NCI-H2081 (cell line): ENCODE measurements at places on chromosomes 1 and 21.

- DNase-seq, result peak; percentile 25
These were observed 33.9 kb upstream of the CAMK1G start for GRCh38 chr1:209549443-209550205.

- no peak for DNase-seq
These were observed 38.9 kb upstream of the MAP10 start for GRCh38 chr1:232766241-232766890.

- DNase-seq, result no peak
These were observed 21.3 kb upstream of the MNDA start for GRCh38 chr1:158809862-158810261.

DNA sequence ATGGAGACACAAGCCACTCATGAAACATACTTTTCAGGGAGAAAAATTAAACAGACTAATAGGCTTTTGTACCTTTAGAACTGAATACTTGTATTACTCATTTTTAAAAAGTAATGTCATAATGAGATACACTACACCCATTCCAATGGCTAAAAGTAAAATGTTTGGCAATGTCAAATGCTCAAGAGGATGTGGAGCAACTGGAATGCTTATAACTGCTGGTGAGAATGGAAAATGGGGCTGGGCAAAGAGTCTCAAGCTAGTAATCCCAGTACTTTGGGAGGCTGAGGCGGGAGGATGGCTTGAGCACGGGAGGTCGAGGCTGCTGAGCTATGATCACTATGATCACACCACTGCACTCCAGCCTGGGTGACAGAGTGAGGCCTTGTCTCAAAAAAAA, 86.3 kb downstream of the NKAIN1 start:
- no peak for DNase-seq

DNA sequence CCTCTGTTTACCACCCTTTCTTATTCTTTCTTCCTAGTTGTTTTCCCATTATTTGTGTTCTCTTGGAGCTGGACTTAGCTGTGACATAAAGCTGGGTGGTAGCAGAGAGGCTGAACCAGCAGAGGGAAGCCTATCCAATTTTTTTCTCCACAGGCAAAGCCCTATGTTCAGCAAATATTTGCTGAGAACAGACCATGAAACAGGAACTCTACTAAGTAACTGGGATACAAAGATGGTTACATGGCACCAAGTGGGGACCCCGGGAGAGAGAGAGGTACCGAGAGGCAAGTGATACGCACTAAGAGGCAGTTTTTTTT, 6.6 kb downstream of the CFAP141 start:
- no peak for DNase-seq

DNA sequence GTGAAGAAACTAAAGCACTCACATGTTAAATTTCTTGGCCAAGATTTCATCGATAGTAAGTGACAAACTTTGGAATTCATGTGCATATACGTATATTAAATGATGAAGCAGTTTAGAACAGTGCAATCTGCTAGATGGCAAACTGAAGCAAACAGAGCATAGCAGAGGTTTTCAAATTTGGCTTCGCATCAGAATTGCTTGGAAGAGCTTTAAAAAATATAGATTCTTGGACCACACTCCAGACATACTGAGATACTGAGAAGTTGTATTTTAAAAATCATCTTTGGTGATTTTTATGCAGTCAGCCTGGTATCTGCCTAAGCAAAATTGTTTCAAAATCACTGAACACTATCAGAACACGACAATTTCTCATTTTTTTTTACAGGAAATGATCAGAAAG, 709.2 kb downstream of the PLA2G4A start:
- no peak for DNase-seq

DNA sequence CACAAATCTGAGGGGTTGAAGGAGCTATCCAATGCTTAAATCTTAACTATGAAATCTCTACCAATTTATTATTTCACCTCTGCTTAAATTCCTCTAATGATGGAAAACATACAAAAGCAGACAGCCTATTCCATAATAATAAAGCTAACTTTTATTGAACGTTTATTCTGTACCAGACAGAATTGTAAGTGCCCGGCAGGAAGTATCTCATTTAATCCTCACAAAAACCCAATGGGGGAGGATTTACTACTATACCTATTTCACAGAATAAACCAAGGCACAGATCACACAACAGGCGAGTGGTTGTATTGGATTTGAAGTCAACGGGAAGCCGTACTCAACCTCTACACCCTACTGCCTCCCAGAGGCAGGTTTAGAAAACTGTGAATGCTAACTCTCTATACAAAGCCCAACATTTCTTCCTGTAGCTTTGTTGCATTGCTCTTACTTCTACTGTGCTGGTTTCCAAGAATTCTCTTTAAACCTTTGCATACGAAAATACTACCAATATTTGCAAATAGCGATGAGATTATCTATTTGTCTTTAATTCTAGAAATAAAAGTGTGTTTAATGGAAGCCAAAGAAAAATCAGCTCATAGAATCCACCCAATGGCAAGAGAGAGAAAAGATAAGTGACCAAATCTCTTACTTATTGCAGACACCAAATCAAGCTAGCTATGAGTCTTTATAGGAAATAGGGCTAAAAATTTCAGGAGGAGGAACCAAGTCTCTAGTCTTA, 33.5 kb upstream of the C1orf53 start:
- peak; percentile 52 for DNase-seq

- DNase-seq, result no peak
These were observed 165.8 kb upstream of the PROX1 start for GRCh38 chr1:213821943-213822334.

DNA sequence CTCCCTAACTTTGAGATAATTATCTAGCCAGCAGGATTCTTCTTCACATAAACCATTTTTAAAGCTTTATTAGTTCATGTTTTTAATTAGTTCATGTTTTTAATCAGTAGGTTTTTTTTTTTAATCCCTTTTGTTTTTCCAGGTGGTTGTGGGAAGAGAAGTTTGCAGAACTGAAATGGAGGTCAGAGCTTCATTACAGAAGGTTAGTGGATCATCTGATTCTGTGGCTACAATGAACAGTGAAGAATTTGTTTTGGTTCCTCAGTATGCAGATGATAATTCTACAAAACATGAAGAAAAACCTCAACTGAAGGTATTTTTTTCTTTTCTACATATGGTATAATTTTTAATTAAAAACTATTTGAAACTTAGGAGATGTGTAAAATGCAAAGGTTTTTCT, 59.7 kb downstream of the RABGAP1L start:
- no peak for DNase-seq

DNA sequence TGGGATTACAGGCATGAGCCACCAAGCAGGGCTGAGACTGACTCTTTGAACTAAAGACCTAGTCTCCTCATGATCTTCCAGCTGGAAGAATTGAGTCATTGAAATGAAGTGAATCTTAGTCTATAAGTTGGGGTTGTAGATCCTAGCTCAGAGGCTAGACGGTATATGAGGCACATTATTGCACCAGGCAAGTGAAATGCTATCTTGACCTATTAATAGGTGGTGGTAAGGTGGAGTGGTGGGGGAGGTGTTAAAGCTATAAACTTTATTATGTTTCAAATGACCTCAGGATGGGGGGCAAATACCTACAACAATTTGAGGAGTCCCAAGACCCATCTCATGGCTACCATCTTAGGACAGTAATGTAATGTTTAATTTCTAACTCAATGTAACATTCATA, 36.8 kb upstream of the SLC16A1 start:
- DNase-seq, result no peak

- DNase-seq, result no peak
These were observed 3.8 kb upstream of the ZNF692 start for GRCh38 chr1:248862695-248862997.

- DNase-seq, result no peak
These were observed 25.3 kb upstream of the RAP1A start for GRCh38 chr1:111594306-111594693.

DNA sequence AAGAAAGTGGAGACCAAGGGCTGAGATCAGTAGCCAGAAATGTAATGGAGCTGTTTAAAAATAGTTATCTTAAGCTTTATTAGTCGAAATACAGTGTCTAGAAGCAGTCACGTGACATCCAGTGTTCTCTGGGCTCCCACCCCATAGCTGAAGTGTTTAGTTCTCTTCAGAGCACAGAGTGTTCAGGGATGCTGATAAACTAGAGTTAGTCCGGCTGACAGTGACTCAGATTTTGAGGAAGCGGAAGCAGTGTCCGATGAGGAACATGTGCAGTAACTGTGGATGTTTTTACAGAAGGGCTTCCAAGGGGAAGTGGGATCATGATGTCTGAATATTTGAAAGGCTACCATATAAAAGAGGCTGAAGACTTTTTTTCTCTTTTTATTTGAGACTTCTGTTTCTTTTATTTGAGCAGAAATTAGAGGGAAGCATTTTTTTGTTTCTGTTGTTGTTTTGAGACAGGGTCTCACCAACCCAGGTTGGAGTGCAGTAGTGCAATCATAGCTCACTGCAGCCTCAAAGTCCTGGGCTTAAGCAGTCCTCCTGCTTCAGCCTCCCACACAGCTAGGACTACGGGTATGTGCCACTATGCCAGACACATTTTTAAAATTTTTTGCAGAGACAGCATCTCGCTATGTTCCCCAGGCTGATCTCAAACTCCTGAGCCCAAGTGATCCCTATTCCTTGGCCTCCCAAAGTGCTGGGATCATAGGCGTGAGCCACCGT, 124.2 kb downstream of the GALNT2 start:
- DNase-seq, result no peak

DNA sequence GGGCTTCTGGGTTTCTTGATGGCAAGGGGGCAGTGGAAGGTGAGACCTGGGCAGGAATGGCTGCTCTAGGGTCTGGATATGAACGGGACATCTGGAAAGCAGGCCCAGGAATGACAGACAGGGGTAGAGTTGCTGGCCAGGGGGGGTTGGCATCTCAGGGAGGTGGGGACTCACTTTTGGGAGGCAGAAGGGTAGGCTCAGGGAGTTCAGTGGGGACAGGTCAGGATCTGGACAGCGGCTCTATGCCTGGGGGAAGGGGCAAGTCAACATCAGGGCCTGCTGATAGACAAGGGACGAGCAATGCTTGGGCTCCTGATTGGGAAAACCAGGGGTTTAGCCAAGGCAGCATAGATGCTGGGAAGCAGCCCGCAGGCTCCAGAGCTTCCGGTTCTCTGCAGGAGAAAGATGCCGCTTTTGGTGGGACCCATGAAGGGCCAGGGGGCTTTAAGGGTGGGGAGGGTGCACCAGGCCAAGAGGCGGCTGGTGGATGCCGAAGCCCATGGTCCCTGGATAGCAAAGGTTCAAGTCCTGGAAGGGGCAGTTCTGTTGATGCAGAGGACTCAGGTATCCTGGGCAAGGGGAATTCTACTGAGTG, 21.9 kb downstream of the IGFN1 start:
- no peak for DNase-seq

GRCh38 chr1:169383449-169383848, 15.5 kb downstream of the BLZF1 start:
- no peak for DNase-seq

- DNase-seq, result no peak
These were observed 109.8 kb downstream of the ELAVL4 start for GRCh38 chr1:50218344-50219120.

GRCh38 chr1:224338150-224338838, 8.3 kb upstream of the NVL start:
- DNase-seq, result no peak

GRCh38 chr1:81654147-81654546, 146.6 kb upstream of the ADGRL2 start:
- DNase-seq, result no peak

DNA sequence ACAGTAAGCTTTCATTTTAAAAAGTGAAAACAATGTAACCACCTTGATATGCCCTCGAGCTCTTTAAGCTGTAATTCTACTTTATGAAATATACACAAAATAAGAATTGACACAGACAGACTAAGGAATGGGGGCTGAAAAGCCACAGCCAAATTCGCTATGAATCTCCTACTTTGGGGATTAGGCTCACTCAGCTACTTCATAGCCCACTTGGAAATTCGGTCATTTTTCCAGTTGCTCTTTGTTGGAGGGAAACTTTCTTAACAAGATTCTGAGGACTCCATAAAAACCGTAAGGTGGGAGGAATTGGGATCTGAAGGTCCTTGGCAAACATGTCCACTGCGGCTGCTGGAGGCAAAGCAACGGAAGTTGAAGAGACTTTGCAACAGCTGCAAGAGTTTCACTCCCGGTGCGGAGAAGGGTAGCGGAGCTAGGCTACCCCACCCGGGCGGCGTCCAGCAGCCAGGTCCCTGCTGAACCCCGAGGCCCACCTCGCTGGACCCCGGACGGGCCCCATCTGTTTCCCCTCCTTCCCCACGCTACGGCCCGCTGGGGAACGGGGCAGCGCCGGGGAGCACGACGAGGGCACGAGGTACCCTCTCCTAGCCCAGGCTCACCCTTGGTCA, 634 bp downstream of the MYCBP start:
- DNase-seq, result peak; percentile 21

DNA sequence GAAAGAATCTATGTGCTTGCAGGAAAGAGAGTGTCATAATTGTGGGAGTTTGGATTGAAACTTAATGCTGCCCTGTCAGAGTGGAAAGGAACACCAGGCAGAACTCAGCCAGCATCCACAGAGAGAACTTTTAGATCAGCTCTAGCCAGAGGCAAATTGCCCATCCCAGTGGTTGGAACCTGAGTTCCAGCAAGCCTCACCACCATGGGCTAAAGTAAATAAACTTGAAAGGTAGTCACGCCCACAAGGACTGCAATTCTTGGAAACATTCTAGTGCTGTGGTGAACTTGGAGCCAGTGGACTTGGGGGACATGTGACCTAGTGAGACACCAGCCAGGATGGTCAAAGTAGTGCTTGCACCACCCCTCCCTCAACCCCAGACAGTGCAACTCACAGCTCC, 571.6 kb downstream of the LRRIQ3 start:
- DNase-seq, result no peak

GRCh38 chr1:71781450-71781849, 500.9 kb downstream of the NEGR1 start:
- DNase-seq, result no peak

GRCh38 chr1:78831731-78832360, 174.7 kb downstream of the ADGRL4 start:
- no peak for DNase-seq

DNA sequence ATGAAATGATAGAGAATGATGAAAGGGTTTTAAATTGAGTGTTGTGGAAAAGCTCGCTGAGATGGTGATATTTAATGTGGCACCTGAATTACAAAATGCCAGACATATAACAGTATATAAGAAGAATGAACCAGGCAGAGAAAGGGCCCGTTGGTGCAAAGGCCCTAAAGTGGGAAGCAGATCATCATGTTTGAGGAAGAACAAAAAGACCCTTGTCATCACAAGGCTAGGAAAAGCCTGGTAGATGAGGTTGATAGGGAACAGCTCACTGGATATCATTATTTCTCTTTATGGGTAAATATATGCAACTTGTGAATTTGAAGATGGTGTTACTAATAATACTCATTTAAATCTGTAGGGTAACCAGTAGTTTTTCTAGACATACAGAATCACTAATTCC, 11.0 kb downstream of the RAP1A start:
- DNase-seq, result no peak

DNA sequence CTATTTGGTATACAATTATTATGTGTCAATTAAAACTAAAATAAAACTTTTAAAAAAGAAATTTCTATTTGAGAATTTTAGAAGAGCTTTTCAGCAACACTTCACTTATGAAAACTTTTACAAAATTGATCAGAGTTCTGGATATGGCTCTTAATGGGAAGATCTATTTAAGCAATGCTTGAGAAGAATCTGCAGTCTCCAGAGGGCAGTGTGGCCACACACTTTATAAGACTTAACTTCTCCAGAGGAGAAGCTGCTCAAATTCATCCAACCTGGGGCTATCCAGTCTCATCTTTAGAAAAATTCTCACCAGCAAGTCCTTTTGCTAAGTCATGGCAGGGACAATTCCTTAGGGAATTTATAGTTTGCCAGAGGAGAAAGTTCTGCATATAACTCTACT, 25.2 kb upstream of the AGO1 start:
- DNase-seq, result no peak

- no peak for DNase-seq
These were observed 2.7 kb downstream of the ZBTB7B start for GRCh38 chr1:155005076-155006011.
